ENCODE measurements at places on chromosomes 3 and 15. TPM values are rescaled to one million over a fixed set of nuclear protein-coding genes. Genes with fewer than 3 reads are reported as not detected.

DNA sequence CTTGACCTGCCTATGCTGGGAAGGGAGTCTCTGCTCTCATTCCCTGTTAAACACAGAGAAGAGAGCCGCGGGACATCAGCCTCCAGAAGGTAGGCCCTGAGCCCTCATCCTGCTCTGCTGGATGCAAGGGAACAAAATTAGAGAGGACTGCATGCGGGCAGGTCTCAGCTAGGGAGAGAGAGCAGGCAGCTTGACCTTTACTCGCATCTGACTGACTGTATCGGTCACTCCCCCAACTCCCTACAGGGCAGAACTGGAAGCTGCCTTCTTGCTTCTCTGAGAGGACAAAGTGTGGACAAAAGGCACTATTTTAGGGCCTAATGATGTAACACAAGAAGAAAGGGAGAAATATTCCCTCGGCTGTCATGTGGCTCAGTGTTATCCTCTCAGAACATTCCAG lies 38.7 kb upstream of the ATOSA start:
- no peak for ATAC-seq

DNA sequence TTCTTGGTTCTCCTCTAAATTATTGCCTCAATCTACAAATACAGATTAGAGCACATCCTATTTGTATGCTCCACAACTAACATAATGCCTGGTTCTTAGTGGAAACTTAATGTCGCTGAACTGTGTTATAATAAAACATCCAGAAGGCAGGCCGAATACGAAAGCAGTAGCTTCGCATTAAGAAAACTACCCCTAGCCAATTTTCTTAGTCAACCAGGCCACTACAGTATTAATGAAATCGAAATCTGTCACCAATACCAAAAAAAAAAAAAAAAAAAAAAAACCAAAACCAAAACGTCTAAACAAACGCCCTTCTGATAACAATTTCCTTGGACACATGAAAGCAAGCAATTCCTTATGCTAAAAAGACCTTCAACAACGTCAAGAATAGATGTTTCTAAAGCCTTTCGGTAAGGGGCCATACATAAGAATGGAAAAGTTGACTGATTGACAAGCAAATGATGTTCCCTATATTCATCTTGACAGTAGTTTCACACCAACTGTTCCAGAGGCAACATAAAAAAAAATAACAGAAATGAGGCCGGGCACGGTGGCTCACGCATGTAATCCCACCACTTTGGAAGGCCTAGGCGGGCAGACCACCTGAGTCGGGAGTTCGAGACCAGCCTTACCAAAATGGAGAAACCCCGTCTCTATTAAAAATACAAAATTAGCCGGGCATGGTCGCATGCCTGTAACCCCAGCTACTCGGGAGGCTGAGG lies 1.3 kb downstream of the DENND6A start:
- no peak for ATAC-seq

- ATAC-seq: no peak
Observed at GRCh38 chr15:40984964-40985363, 31.7 kb downstream of the CHAC1 start.

DNA sequence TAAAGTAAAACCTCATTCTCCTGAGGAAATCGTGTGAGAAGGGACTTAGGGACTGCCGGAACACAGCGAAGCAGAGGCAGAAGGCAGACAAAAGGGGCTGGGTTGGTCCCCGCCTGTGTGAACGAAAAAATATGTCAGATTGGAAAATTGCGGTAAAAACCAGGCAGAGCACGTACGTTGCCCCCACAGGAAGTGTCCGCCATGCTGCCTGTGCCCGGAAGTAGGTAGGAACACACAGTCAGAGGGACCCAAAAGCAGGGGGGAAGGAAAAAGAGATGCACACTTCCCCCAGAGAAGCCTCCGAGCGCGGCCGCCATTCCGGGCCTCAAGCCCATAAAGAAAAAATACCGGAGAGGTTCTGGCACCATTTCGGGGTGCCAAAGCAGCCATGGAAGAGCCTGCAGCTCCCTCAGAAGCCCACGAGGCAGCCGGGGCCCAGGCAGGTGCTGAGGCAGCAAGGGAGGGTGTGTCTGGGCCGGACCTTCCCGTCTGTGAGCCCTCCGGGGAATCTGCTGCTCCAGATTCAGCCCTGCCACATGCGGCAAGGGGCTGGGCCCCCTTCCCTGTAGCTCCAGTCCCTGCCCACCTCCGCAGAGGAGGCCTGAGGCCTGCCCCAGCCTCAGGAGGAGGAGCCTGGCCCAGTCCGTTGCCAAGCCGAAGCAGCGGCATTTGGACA lies at the start of gene MKRN3:
MKRN3 (plus strand) TSS at position 280 of the 676 bp plus-strand sequence; CDS start at position 389, 109 bp downstream.
- ATAC-seq: peak; percentile 94

KNG1 gene
- total RNA-seq: not detected

UROC1 gene
- total RNA-seq: not detected

CYP1A2 gene
- not detected for total RNA-seq

AADAC gene
- total RNA-seq: 0.44 TPM

TGM4 gene
- not detected for total RNA-seq

POLR2M gene
- 35.3 TPM for total RNA-seq

PP2D1 gene
- not detected for total RNA-seq

C3orf22 gene
- total RNA-seq: not detected

Data from esophagus mucosa (tissue), 1 donor.